Pulmonary artery endothelial cell (primary cell): ENCODE measurements at places on chromosomes 2 and 18. TPM values are rescaled to one million over a fixed set of nuclear protein-coding genes. Genes with fewer than 3 reads are reported as not detected.

AGFG1 gene
- 70.3 and 105 TPM in 2 replicates for total RNA-seq

PID1 gene
- total RNA-seq: 0.11 TPM in 1 of 2 replicates, not detected in the other

LDLRAD4 gene
- 1.5 and 1.6 TPM in 2 replicates for total RNA-seq

LIMS3 gene
- 3.3 and 7.3 TPM in 2 replicates for total RNA-seq

LRRC30 gene
- not detected in 2 replicates for total RNA-seq

BOK gene
- 39.4 and 57.5 TPM in 2 replicates for total RNA-seq

DNAJC5G gene
- total RNA-seq: not detected in 2 replicates
